ENCODE measurements at places on chromosomes 13 and 19.

DNA sequence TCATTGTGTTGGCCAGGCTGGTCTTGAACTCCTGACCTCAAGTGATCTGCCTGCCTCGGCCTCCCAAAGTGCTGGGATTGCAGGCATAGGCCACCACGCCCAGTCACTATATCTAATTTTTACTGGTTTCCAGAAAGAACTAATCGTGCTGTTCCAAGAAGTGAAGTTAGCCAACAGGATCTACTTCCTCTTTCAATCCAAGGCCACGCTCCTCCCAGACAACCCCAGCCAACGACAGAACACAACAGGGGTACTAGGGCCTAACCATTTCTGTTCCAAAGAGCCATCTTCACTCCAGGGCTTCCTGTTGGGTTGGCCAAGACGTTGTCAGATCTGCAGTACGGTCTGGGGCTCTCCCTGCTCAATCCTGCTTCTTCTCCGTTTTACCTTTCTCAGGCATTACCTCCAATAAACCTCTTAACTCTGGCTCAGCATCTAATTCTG, 7.0 kb upstream of the LSM14A start:
- DNase-seq: no peak

DNA sequence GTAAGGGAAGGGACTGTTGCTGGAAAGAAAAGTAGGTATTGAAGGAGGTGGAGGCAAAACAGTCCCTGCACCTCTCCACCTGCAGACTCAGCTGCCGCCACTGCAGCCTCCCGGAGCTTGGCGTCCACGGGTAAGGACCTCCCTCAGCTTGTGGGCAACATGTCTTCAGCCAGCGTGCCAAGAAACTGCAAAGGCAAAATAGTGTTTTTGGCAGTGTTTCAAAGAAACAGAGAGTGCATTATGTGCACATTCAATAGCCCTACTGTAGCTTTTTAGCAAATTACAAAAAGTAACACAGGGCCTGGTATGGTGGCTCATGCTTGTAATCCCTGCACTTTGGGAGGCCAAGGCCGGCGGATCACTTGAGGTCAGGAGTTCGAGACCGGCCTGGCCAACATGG, 57.4 kb downstream of the ATP11A start:
- no peak for DNase-seq

GRCh38 chr13:80924596-80924995, 583.7 kb upstream of the SPRY2 start:
- no peak for DNase-seq

DNA sequence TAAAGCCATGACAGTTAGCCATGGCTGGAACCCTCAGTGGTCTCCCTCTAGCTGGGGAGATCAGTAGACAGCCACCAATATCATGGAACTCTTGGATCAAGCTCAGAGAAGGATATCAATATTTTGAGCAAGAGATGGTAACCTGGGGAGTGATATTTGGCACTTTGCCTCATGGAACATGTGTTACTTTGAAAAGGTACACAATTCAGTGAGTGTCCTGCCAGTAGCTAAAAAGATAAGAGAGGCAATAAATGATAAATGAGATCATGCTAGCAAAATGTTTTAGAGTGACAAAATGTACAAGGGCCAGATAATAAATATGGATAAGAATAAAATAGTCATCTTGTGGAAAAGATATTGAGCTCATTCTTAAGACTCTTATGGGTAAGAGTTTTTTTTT, 1618.7 kb downstream of the OLFM4 start:
- DNase-seq: no peak

GRCh38 chr13:85799097-85799582, at the start of gene SLITRK6:
Gene SLITRK6 (minus strand): TSS chr13:85799419. CDS start chr13:85796508, 2,911 bp downstream.
- peak; percentile 85 for DNase-seq

GRCh38 chr13:62627226-62627625, 1211.6 kb upstream of the PCDH20 start:
- DNase-seq: no peak

DNA sequence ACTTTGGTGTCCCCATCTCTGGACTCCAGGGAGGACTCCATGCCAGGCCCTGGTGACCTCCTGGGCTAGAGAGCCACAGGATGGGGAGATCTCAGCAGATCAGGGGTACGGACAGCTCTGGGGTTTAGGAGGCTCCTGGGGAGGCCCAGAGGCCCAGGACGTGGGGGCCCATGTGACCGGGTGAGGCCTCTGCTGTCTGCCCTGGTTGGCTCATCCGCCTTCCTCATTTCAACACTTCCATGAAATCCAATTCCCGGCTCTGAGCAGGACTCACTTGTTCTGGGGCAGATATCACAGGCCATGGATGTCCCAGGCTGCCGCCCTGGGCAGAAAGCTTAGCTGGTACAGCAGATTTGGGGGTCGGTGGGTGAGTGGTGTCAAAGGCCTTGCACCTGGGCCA, 1.1 kb upstream of the PRAM1 start:
- no peak for DNase-seq

GRCh38 chr19:30293051-30293785, 79.0 kb upstream of the ZNF536 start:
- no peak for DNase-seq

Measured in NCI-H510A treated with DMSO at 0.1 percent for 48 hours (cell line).